ENCODE measurements at places on chromosomes 2 and 18.

DNA sequence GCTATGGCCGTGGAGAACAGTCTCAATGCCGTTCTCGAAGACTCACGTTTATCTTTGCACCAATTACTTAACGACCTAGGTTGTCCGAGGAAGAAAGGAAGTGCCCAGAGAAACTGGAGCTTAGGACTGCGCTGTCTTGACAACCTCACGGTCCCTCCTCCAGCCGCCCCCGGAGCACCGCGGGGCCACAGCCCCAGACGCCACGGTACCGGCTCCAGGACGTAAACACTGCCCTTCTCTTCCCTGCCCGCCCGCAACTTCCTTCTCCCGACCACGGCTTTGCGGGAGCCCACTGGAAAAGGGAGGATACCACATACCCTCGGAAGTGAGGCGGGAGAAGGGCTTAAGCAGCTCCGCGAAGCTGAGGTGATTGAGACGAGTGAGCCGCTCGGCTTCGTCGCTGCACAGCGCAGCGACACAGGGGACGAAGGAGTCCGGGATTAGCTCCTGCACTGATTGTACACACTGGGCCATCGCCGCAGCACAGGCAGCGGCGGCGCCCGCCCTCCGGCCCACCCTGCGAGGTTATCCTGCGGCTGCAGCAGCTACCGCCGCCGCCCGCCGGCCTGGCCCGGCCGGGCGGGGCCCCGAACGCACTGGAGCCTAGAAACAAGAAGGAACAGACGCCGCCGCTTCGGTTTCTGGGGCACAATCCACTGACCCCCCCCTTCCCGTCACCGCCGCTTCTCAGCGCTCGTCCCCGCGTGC, 483 bp downstream of the TRAPPC8 start:
- peak; percentile 47 for DNase-seq

DNA sequence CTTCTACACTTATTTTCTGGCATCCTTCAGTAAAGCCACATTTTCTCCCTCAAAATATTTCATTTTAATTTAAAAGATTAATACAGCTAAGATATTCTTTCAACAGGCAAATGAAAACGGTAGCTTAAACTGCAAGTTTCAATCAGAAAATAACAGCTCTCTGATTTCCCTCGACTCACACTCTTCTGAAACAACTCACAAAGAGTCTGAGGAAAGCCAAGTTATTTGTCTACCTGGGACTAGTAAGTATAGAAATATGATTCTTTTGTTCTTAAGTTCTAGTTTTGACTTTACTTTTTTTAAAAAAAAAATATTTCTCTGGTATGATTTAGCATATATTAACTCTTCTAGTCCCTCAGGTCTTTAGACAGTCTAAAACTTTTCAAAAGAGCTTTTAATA, 27.2 kb downstream of the CEP192 start:
- no peak for DNase-seq

- DNase-seq, result no peak
Observed at GRCh38 chr2:54850171-54851122, 127.0 kb downstream of the EML6 start.

GRCh38 chr2:85999061-85999831, 106.4 kb downstream of the POLR1A start:
- peak; percentile 55 for DNase-seq

DNA sequence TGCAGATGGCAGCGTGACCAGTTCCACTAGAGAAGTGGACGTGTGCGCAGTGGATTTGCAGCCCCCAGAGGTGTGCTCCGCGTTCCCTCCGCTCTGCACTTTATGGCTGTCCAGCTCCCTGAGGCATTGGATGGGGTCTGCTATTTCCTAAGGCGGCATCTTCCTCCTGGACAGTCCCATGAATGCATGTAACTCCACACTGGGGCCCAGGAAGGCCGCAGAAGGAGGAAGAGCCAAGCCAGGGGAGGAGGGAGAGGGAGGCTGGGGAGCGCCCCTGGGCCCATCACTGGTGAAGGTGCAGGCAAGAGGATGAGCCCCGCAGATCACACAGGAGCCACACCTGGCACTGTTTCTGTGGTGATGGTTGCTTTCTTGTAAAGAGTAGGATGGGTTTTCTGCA, 99.1 kb downstream of the PTGR3 start:
- DNase-seq, result no peak

GRCh38 chr18:23107718-23108117, 27.6 kb upstream of the CABLES1 start:
- DNase-seq, result no peak

- no peak for DNase-seq
Observed at GRCh38 chr18:8962855-8963635, 139.5 kb upstream of the NDUFV2 start.

DNA sequence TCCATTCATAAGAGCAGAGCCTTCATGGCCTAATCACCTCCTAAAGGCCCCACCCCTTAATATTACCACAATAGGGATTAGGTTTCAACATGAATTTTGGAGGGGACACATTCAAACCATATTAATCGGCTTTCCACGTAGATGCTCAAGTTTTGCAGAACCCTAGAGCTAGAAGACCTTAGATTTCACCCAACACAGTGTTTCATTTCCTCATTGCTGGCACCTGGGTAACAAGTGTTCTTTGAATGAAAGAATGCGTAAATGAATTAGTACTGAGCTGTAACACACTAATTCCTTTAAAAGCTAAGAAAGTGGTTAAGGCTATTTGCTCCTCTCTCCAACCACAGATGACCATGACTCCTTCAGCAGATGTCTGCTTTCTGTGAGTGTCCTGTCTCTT, 252.5 kb downstream of the SMAD2 start:
- no peak for DNase-seq

GRCh38 chr2:109679626-109680025, 65.5 kb downstream of the SOWAHC start:
- no peak for DNase-seq

DNA sequence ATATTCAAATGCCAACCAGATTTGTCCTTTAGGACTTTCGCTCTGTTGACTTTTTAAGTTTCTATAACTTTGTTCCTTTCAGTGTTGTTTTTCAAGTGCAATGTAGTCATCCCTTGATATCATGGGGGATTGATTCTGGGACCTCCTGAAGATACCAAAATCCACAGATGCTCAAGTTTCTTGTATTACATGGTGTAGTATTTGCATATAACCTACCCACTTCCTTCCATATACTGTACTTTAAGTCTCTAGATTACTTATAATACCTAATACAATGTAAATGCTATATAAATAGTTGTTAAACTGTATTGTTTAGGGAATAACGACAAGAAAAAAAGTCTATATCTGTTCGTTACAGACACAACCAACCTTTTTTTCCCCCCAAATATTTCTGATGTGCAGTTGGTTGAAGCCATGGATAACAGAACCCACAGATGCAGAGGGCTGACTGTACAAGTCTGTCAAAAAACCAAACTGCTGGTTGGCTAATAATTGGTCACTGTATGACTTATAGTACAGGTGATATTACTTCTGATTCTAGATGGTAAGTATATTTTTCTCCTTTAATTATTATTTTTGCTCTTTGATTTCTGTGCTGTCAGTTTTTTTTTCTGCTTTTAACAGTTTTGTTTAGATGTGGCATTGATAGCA, 201.7 kb upstream of the STON1 start:
- no peak for DNase-seq

- DNase-seq, result no peak
Observed at GRCh38 chr2:50313656-50314055, 718.3 kb downstream of the NRXN1 start.

- no peak for DNase-seq
Observed at GRCh38 chr2:178870703-178871102, 63.5 kb upstream of the TTN start.

GRCh38 chr2:134228493-134228903, 25.4 kb upstream of the MGAT5 start:
- no peak for DNase-seq

DNA sequence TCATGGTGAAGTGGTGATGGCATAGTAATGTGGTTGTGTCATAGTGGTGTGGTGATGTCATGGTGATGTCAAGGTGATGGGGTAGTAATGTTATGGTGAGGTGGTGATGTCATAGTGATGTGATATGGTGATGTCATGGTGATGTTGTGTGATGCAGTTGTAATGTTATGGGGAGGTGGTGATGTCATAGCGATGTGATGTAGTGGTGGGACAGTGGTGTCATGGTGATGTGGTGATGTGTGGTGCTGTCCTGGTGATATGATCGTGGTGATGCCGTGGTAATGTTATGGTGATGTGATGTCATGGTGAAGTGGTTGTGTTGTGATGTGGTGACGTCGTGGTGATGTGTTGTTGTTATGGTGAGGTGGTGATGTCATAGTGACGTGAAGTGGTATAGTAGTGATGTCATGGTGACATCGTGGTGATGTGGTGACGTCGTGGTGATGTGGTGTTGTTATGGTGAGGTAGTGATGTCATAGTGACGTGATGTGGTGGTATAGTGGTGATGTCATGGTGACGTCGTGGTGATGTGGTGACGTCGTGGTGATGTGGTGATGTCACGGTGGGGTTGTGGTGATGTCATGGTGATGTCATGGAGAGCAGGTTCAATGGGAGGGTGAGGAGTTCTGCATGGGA, 242.7 kb upstream of the MYT1L start:
- DNase-seq, result peak; percentile 6

- DNase-seq, result no peak
Observed at GRCh38 chr2:162267496-162267895, 24.3 kb upstream of the FAP start.

GRCh38 chr2:65081232-65081685, 25.0 kb downstream of the CEP68 start:
- no peak for DNase-seq

DNA sequence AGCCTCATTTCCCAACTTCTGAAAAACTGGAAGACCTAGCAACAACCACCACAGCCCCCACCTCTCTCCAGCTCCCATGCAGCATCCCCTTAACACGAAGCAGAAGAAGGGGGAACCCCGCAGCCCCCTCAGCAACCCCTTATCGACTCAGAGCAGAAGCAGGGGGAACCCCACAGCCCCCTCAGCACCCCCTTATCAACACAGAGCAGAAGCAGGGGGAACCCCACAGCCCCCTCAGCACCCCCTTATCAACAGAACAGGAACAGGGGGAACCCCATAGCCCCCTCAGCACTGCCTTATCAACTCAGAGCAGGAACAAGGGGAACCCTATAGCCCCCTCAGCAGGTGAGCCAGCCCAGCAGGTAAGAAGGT, 6.7 kb downstream of the SLC66A2 start:
- no peak for DNase-seq

GRCh38 chr2:234492717-234493485, 4.0 kb downstream of the ARL4C start:
- DNase-seq, result no peak

GRCh38 chr2:95122197-95122551, 566 bp upstream of the MRPS5 start:
- DNase-seq, result no peak

DNA sequence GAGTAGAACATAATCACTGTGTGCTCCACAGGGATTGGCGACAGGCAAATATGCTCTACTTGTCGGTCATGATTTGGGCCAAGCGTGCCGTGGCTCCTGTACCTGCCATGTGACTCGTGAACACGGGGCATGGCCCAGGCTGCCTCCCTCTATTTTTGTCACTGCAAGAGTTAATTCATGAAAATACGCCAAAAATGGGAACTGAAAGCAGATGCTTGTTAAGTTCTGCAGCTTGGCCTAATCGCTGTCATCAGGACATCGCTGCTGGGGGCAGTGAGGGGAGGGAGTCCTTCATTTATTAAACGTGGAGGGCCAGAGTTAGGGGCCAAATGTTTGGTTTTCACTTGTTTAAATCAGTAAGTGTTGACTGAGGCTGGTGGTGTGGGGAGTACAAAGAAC, 177.8 kb downstream of the BCL2 start:
- no peak for DNase-seq

- DNase-seq, result no peak
Observed at GRCh38 chr2:182816866-182817265, 49.6 kb downstream of the FRZB start.

GRCh38 chr2:210363876-210364275, 48.9 kb upstream of the MYL1 start:
- no peak for DNase-seq

GRCh38 chr2:111918383-111918806, 20.0 kb downstream of the MERTK start:
- DNase-seq, result no peak

GRCh38 chr2:112923237-112923966, 12.4 kb downstream of the IL37 start:
- no peak for DNase-seq

- no peak for DNase-seq
Observed at GRCh38 chr2:666441-666840, 10.8 kb downstream of the TMEM18 start.

- no peak for DNase-seq
Observed at GRCh38 chr2:2108756-2109155, 222.3 kb downstream of the MYT1L start.

DNA sequence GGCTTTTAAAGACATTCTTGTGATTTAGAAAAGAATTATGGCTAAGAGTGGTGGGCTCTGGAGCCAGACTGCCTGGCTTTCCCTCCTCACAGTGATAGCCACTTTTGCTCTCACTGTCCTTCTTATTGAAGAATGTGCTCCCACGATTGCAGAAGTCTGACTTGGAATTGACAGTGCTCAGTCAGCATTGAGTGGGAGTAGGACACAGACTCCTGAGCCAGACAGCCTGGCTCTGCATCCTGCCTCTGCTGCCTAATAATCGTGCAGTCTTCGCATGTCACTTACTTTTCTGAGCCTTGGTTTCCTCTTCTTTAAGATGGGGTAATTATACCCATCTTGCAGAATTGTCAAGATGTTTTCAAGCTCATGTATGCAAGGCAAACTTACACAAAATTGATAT, 23.3 kb downstream of the SPATS2L start:
- DNase-seq, result no peak

DNA sequence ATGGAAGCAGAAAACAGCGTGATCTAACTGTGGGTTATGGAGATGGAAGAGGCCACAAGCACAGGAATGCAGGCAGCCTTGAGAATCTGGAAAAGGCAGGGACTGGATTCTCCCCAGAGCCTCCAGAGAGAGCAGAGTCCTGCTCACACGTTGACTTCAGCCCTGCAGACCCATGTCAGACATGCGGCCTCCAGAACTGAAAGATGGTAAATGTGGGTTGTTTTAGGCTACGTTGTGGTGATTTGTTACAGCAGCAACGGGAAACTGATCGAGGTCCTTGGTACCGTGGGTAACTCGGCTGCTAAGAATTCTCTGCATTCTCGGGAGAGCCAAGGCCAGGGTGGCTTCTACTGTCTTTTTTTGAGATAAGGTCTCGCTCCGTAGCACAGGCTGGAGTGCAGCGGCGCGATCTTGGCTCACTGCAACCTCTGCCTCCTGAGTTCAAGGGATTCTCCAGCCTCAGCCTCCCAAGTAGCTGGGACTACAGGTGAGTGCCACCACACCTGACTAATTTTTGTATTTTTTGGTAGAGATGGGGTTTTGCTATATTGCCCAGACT, 97.1 kb downstream of the ACKR3 start:
- no peak for DNase-seq

- DNase-seq, result no peak
Observed at GRCh38 chr2:194867328-194867727, 789.7 kb upstream of the SLC39A10 start.

Measured in activated CD4-positive, alpha-beta T cell treated with anti-CD3 and anti-CD28 coated beads for 48 hours (primary cell).